ENCODE measurements at places on chromosomes 12 and 14. TPM values are rescaled to one million over a fixed set of nuclear protein-coding genes. Genes with fewer than 3 reads are reported as not detected.

GRCh38 chr12:106584104-106585064 lies 1.6 kb downstream of the RFX4 start:
- DNase-seq = no peak

GRCh38 chr12:112386726-112387125 lies 4.5 kb upstream of the HECTD4 start:
- DNase-seq = no peak

- no peak for DNase-seq
Measured at GRCh38 chr12:109592905-109593272, 19.3 kb downstream of the MVK start.

GRCh38 chr14:74469548-74470518 lies 23.3 kb downstream of the NPC2 start:
- no peak for DNase-seq

CAMKK2 gene
- 37.5 TPM for total RNA-seq

DNA sequence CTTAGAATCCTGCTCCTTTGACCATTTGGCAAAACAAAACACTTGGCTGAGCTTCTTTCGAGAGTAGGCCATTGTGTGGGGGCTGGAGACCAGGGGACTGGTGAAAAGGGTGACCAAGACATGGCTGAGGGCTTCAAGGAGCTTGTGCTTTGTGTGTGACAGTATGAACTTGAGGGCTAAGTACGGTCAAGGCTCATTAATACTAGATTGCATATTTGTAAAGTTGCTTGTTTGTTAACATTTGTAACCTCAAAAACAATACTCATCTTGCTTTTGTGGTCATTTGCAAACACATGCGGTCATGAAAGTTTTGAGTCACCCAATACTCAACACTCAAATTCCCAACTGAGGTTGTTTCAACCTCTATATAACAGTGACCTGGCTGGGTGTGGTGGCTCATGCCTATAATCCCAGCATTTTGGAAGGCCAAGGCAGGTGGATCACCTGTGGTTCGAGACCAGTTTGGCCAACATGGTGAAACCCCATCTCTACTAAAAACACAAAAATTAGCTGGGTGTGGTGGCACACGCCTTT lies 42.5 kb downstream of the ZFYVE26 start:
- DNase-seq = no peak

ACOT4 gene
- total RNA-seq = 4.0 TPM

DNA sequence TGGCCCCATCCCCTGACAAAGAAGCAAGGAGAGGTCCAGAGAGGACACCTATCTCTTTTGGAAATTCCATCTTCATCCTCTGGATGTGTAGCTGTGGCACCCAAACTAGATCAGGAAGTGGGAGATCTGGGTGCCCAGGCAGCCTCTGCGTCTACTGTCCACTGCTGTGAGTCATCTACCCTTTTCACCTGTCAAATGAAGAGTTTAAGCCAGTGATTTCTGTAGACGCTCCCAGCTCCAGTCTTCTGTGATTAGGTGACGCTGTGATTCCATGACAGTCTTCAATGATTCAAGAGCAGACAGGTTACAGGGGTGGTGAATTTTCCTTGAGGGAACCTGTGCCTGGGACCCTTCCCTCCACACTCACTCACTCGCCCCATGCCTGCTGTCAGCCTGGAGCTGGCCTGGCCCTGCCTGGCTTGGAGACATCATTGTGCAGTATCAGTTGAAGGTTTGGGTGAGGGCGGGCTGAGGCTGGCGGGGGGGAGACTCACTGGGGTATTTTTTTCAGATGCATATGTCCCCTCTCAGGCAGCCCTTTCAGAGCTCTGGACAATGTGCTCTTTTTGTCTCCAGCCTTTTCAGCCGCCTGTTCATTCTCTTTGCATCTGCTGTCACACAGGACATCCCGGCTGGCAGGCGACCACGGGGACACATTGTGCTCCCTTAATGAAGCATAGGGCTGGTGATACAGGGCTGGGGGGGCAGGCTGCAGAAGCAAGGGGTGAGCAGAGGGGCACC lies 56.8 kb upstream of the PARP11 start:
- DNase-seq = no peak

Data from CD8-positive, alpha-beta memory T cell (primary cell).